ENCODE measurements at places on chromosomes 13 and 19.

DNA sequence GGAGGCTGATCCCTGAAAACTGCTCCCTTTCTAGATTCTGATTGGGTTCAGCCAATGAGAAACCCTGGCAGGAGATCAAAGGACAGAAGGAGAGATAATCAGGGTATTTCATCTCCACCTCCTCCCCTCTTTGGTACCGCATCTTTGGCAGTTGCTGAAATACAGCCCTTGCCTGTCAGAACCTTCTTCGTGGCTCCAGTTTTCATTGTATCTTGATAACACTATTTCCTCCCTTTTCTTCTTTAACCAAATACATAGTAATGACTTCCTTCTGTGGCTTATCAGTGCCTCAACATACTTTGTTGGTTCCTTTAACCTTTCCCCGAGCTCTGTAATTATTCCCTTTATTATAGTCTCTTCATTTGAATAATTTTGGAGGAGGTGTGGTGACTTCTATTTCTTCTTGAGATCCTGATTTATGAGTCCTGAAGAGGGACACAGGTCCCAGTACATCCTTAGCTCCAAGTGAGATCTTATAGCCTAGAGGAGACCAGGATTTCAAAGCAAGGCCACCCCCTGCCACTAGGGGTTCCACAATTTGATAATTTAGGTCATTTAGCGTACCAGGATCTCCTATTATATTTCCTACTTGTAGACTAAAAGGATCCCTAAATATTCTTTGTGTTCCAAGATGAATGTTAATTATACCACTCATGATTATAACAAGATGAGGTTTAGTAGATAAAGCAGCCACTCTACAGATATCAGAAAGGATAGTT is 98.0 kb downstream of the EDNRB start:
- DNase-seq, result no peak

- DNase-seq, result no peak
Measured at GRCh38 chr13:112696001-112696868, 6.4 kb downstream of the ATP11A start.

GRCh38 chr13:31556376-31556775 is 182.9 kb upstream of the RXFP2 start:
- DNase-seq, result peak; percentile 15

DNA sequence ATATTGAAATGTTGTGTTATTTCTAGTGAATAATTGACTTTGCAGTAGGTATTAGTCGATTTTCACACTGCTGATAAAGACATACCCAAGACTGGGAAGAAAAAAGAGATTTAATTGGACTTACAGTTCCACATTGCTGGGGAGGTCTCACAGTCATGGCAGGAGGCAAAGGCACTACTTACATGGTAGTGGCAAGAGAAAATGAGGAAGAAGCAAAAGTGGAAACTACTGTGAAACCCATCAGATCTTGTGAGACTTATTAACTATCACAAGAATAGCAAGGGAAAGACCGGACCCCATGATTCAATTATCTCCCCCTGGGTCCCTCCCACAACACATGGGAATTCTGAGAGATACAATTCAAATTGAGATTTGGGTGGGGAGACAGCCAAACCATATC is 9.9 kb upstream of the C5AR2 start:
- DNase-seq, result no peak

- DNase-seq, result no peak
Measured at GRCh38 chr19:8738377-8738776, 16.9 kb downstream of the OR2Z1 start.

GRCh38 chr13:58767566-58767965 is 1136.0 kb downstream of the PCDH17 start:
- DNase-seq, result peak; percentile 21

GRCh38 chr13:113930671-113931637 is 42.9 kb downstream of the C13orf46 start:
- DNase-seq, result no peak

DNA sequence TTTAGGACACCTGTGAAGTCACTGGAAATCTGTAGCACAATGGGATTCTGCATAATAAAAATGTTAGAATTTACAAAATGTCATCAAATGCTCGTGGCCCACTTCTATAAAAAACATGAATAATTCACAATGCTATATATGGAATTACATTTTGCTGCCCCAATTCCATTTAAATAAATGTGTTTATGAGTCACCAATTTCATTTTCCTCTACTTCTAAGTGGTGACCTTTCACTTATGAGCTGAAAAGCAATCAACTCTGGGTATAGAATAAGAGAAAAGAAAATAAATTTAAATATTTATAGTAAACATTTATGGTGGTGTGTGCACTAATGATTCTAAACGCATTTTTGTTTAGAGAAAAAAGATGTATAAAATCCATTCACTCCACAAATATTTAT is 516.7 kb upstream of the MIR17HG start:
- DNase-seq, result no peak

GRCh38 chr19:15562861-15563260 is 52.2 kb upstream of the CYP4F8 start:
- no peak for DNase-seq

Measured in astrocyte of the hippocampus (primary cell).